NCI-H2029 (cell line): ENCODE measurements at places on chromosomes 12 and 14.

DNA sequence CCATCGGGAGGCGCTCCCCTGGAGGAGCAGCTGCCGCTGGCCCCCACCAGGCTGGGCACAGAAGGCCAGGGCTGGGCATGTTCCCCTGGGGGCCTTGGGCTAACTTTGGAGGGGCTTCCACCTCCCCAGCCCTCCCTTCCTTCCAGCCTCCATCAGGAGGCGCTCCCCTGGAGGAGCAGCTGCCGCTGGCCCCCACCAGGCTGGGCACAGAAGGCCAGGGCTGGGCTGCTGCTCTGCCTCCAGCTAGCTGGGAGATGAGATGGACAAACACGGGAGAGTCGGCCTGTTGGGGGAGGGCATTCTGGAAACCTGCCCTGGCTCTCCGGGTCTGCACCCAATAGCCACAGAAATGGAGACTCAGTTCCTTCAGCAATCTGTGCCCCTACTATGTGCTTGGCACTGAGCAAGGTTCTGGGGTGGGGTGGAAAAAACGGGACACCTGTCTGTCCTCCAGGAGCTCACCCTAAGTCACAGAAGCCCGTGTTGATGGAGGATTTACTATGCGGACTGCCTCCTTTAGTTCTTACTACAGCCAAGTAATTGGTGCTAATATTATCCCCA lies 39.0 kb upstream of the CORO1C start:
- no peak for DNase-seq

- DNase-seq, result no peak
Measured at GRCh38 chr12:5904441-5904840, 40.6 kb downstream of the ANO2 start.

DNA sequence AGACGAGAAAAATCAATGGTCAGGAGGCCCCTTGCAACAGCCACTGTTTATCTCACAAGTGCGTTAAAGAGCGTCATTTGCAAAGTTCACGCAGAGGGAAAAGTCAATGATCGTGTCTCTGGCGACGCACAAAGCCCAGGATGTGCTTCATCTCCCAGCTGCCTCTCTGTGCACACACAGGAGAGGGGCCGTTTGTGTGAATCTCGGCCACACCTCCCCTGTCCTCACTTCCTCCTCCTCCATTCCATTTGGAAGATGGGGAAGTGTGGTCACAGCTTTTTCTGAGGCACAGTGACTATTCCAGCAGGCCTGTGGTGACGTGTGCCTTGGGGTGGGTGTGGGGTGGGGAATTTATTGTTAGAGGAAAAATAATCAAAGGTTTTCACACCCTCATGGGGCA lies 90.4 kb downstream of the RBM19 start:
- peak; percentile 82 for DNase-seq

DNA sequence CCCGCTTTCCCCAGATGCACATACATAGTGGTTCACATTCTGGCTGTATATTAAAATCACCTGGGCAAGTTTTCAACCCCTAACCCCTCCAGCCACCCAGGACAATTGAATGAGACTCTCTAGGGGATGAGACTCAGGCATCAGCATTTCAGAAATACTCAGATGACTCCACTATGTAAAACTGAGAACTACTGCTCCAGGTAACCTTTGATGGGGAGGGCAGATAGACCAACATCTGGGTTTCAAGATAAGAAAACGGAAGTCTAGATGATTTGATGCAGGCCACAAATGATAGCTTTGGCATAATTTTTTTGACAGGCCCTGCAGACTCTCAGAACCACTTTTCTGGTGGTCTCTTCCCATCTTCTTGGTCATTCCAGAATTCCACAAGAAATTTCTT lies 341.1 kb downstream of the EMP1 start:
- DNase-seq, result no peak

GRCh38 chr12:46956451-46957035 lies 122.9 kb upstream of the PCED1B start:
- DNase-seq, result no peak

DNA sequence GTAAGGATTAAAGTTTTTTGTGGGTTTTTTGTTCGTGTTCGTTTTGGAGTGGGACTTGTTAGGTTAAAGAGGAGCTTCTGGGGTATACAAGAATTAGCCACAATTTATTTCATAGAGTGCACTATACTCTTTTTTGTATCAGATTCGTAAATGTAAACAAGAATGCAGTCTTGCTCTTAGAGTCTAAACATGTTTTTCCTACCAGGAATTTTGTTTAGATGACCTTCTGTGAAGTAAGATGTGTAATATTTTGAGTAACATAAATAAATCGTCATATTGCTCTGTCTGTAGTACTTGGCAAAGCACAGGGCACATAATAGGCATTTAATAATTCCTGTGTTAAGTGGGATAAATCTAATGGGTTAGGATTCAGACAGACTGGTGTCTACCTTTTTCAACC lies 9.6 kb downstream of the CNOT2 start:
- no peak for DNase-seq

DNA sequence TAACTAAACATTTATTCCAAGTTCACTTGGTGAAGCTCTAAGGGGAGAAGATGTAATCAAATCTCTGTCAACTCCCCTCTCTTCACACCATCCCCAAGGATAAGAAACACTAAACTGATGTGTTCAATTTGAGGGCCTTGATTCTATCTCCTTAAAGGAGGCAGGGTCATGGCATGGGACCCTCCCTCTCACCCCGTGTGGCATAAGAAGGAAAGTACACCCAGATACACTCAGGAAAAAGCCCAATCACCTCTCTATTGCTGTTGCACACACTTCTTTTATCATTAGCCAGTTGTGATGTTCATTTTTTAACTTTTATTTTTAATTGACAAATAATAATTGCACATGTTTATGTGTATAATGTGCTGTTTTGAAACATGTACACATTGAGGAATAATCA lies 35.1 kb downstream of the WASHC3 start:
- DNase-seq, result no peak

DNA sequence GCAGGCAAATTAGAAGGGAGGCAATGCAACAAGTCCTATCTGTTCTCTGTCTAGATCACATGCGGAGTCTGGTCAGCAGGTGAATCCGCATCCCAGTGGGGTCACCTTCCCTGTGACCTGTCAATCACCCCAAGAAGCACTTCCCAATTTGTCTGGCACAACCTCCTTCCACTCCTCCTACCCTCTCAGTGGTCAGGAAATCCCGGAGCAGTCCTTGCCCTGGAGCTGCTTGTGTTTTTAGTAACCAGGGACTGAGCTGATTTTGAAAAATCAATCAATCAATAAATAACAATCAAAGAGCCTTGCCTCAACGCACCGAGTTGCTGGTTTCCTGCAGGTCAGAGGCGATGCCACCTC lies 572 bp upstream of the ACSS3 start:
- no peak for DNase-seq

- no peak for DNase-seq
Measured at GRCh38 chr12:3313675-3314663, 177.0 kb upstream of the PRMT8 start.

GRCh38 chr14:64303471-64303917 lies 9.3 kb upstream of the ESR2 start:
- DNase-seq, result peak; percentile 19
